Hematopoietic multipotent progenitor cell treated with erythropoietin and hydrocortisone succinate and interleukin-3 and kit ligand, for 4 days (in vitro differentiated cells): ENCODE measurements at places on chromosomes 12 and 14.

DNA sequence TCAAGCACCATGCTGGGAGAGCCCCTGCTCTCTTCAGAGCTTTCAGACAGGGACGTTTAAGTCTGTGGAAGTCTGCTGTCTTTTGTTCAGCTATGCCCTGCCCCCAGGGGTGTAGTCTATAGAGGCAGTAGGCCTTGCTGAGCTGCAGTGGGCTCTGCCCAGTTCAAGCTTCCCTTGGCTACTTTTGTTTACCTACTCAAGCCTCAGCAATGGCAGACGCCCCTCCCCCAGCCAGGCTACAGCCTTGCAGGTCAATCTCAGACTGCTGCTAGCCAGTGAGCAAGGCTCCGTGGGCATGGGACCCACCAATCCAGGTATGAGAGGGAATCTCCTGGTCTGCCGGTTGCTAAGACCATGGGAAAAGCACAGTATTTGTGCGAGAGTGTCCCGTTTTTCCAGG lies 37.4 kb upstream of the C12orf71 start:
- no peak for DNase-seq

DNA sequence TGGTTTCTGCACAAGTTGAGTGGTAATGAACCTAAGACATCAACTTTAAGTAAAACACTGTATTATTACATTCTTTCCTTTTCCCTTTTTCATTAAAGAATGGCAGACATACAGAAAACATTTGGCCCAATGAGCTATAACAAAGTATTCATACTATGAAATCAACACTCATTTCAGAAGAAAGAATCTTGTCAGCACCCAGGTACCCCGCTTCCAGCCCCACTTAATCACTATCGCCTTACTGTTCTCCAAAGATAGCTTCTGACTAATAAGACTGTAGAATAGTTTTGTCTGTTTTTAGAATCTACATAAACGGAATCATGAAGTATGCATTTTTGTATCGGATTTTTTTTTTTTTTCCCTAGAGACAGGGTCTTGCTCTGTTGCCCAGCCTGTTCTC lies 9.5 kb downstream of the CNTN1 start:
- DNase-seq, result no peak

- DNase-seq, result no peak
Measured at GRCh38 chr14:101500681-101501080, 60.6 kb upstream of the DIO3 start.

- no peak for DNase-seq
Measured at GRCh38 chr12:48696626-48697025, 14.6 kb upstream of the KANSL2 start.

GRCh38 chr12:50842637-50843493 lies at the start of gene TMPRSS12:
Gene TMPRSS12, plus strand, starts transcription at chr12:50842926. Its CDS starts 39 bp downstream, at chr12:50842965.
- peak; percentile 23 for DNase-seq

DNA sequence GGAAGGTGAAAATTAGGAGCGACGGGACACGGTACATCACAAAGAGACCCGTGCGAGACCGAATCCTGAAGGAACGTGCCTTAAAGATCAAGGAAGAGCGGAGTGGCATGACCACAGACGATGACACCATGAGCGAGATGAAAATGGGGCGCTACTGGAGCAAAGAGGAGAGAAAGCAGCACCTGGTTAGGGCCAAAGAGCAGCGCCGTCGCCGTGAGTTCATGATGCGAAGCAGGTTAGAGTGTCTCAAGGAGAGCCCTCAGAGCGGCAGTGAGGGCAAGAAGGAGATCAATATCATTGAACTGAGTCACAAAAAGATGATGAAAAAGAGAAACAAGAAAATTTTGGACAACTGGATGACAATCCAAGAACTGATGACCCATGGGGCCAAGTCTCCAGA lies 385.3 kb downstream of the PDZRN4 start:
- DNase-seq, result no peak

DNA sequence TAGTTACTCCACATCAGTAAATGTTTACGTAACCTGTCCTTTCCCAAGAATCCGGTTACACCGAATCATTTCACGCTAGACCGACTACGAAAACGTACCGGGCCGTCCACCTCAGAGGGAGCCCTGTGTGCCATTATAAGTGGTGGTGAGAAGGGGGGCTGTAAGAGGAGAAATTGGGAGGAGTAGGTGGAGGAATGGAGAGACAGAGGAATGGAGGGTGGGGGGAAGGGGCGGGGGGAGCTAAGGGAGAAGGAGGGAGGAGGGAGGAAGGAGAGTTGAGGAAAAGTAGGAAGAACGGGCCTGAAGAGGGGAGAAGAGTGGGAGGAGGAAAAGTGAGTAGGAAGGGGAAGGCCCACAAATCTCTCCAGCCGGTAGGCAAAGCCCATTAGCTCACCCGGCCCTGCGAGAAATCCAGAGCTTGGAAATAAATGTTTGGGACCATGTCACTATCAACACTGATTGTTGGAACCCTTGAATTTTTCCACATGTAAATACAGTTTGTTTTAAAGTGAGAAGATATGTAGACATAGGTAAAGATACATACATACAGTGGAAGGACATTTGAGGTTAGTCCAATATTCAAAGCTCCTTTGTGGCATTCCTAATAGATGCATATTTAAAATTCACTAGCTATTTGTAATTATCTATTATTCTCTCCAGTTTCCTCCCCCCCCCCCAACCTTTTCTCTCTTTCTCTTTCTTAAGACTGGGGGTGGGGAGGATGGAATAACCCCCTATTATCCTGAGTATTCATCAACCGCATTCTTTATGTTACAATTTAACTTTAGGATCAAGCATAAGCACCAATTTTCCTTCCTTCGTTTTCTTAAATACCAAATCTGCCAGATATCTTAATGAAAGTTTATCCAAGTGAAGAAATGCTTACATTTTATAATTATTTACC lies 2.1 kb upstream of the FOXG1 start:
- DNase-seq, result no peak

GRCh38 chr12:110576504-110576903 lies 6.6 kb downstream of the PPTC7 start:
- DNase-seq, result no peak

GRCh38 chr14:55545779-55546178 lies 34.2 kb upstream of the KTN1 start:
- DNase-seq, result no peak

DNA sequence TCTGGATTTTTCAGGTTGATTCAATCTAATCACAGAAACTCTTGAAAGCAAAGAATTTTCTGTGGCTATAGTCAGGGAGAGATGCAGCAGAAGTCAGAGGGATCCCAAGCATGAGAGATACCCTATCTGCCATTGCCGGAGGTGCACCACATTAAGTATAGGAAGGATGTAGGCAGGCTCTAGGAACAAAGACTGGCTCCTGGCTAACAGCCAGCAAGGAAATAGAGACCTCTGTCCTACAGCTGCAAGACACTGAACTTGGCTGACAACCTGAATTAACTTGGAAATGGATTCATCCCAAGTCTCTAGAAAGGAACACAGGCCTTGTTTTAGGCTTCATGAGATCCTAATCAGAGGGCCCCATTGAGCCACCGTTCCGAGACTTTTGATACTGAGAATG lies 364.9 kb upstream of the FLRT2 start:
- DNase-seq, result no peak

- no peak for DNase-seq
Measured at GRCh38 chr12:58419905-58420304, 478.5 kb downstream of the ATP23 start.

GRCh38 chr12:102120886-102121285 lies 903 bp downstream of the PARPBP start:
- DNase-seq, result peak; percentile 65

- DNase-seq, result no peak
Measured at GRCh38 chr12:109529691-109530640, 43.3 kb downstream of the MMAB start.

DNA sequence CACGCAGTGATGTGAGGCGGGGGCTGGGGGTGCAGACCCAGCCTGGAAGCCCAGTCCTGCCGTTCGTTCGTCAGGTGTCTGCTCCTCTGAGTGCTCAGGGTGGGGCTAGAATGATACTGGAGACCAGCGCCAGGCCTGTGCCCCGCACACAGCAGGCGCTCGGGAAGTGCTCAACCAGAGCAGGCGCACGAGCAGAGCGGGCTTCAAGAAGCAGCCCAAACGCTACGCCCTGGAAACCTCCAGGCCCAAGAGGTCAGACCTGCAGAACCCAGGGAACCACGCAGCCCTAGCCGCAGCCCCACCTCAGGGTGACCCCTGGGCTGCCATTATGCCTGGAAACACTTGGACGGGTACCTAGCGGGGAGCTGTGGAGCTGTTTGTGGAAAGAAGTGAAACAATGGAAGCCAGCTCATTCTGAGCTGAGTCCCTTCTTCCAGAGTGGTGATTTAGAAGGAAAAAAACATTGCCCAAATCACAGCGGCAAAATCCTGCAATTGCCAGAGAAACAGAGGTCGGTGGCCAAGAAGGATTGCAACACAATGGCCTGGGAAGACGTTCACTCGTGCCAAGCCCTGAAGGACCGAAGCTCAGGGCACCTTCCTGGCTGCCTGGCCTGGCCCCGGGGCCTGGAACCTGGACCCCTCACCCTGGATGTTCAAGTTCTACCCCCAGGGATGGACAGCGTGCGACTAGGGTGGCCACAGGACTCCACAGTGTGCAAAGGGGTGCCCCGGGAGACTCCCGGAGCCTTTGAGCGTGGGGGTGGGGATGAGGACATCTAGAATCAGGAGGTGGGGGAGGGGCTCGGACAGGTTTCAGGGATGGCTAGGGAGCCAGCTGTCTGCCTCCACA lies 40.4 kb upstream of the DIO3 start:
- no peak for DNase-seq

DNA sequence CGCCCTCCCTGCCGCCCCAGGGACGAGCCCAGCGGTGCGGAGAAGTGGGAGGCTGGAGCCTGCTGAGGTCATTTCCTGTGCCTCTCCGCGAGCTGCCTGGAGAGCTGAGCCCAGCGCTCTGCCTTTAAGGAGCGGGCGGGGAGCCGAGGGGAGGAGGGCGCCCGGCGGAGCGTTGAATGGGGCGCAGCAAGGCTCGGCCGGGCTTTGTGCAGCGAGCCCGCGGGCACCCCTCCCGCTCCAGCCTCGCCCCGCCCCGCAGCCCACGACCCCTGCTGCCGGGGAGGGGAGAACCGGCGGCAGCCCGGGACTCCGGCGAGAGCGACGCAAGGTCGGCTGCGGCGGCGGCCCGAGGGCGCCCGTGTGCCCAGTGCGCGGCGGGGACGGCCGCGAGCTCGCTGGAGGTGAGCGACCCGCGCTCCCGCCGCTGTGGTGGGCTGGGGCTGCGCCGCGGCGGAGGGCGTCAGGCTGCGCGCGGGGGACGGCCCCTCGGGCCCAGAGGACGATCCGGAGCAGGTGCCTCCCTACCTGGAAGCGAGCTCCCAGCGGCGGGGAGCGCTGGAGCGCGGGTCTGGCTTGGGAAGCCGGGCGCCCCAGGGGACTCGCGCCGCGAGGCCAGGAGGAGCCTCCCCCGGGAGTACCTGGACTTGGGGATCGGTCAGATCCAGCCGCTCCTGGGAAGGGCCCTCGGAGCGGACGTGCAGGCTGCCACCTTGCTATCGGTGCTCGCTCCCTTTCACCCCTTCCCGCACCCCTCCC lies at the start of gene PLEKHH1:
TSS of gene PLEKHH1 (plus strand) at position 293 of the 756 bp plus-strand sequence. CDS start 8,578 bp downstream, outside the sequence.
- peak; percentile 78 for DNase-seq

GRCh38 chr14:75562489-75562888 lies 15.9 kb upstream of the FLVCR2 start:
- no peak for DNase-seq

DNA sequence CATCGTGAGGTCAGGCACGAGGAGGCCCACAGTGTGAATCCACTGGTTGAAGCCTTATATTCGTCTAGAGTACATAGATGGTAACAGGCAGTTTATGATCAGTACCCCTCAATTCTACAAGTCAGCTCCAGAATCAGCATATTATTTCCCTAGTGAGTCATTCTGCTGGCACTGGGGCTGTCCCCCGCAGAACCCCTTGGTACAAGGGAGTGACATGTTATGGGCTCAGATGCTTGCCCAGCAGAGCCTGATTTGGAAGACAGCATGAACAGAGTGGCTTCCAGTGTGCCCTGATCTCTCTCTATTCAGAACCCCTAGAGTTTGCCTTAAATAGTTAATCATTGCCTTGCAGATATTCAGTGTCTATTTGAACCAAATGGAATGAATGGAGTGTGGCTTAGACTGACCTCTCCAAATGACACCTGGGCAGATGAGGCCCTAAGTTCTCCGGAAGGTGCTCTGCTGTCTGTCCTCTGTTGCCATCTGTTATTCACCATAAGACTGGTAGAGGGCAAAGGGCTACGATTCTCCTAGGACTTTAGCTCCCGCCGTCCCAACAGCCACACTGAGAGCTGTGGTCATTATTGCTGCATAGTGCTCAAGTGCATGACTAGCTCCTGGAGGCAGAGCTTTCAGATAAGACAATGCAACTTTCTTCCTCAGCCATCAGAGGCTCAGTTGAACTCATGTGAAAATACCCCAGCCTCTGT lies 41.1 kb downstream of the CACNA2D4 start:
- DNase-seq, result no peak

GRCh38 chr14:25250516-25250915 lies 200.6 kb upstream of the STXBP6 start:
- DNase-seq, result no peak

- peak; percentile 61 for DNase-seq
Measured at GRCh38 chr12:3964439-3964838, 91.2 kb upstream of the PARP11 start.

GRCh38 chr14:75092698-75093097 lies 23.3 kb downstream of the ZC2HC1C start:
- no peak for DNase-seq

GRCh38 chr14:99188731-99189191 lies 83.2 kb downstream of the BCL11B start:
- no peak for DNase-seq

GRCh38 chr12:10559244-10559643 lies 53.6 kb downstream of the EIF2S3B start:
- peak; percentile 65 for DNase-seq

GRCh38 chr14:57317248-57317833 lies 48.6 kb downstream of the AP5M1 start:
- peak; percentile 89 for DNase-seq

DNA sequence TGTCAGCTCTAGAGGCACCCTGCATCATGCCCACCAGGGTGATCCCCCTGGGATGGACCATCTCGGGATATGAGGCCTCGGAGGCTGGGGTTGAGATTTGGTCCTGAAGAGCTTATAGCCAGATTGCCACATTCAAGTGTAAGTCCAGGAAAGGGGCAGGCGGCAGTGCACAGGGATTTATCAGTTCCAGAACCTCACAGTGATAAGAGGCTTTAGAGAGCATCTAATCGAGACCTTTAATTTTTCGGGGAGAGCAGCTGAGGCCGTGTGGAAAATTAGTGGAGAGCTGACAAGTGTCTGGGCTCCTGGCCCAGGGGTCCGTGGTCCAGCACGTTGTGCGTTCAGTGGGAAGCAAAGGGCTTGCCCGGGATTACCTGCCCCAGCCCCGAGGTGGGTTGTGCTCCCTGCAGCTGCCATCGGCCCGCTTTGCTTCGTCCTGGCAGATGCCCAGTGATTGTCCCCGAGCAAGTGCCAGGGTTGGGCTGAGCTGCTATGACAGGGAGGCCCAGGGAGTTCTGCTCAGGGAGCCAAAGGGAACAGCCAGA lies 52.1 kb downstream of the C14orf132 start:
- DNase-seq, result no peak

- no peak for DNase-seq
Measured at GRCh38 chr12:66573605-66574004, 105.3 kb downstream of the GRIP1 start.

GRCh38 chr12:131049549-131050339 lies 96.0 kb downstream of the ADGRD1 start:
- no peak for DNase-seq
